Glutamatergic neuron (in vitro differentiated cells): ENCODE measurements at places on chromosomes 4 and X.

GRCh38 chr4:99485212-99485611, 25.6 kb upstream of the C4orf17 start:
- DNase-seq, result no peak

DNA sequence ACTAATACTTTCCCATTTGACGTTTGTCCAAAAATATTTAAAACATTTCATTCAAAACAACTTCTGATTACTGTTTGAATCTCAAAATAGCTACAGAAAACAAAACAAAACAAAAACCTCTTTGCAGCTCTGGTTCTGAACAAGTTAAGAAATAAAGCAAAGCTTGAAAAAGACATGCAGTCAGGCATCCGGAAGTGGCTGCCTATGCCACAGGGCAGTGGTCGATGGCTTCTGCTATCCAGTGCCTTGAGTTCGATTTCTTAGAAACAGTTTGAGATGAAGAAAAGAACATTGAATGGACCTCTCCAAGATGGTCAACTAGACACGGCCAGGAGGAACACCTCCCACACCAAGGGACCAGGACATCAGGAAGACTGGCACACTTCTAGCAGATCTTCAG, 125.3 kb downstream of the SCFD2 start:
- DNase-seq, result no peak

- no peak for DNase-seq
These were observed 371.8 kb upstream of the GALNTL6 start for GRCh38 chr4:171441300-171441941.

DNA sequence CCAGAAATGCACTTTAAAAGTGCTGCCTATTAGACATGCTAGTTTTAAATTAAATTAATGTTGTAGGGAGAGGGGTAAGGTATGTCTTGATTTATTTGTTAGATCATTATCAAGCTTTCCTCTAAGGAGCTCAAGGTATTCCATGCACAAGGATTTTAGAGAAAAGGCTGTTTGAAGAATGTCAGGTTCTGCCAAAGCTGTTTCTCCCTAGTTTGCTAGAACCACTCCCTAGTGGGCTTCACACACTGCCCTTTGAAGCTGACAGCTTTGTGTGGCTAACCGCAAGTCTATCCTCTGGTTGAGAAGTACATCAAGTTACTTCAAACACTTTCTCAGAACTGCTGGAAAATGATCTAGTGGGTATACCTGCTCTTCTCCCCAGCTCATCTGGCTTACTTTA, 32.3 kb downstream of the RASL11B start:
- no peak for DNase-seq
